NCI-H2227 treated with DMSO at 0.1 percent for 48 hours (cell line): ENCODE measurements at places on chromosomes 6 and 20.

DNA sequence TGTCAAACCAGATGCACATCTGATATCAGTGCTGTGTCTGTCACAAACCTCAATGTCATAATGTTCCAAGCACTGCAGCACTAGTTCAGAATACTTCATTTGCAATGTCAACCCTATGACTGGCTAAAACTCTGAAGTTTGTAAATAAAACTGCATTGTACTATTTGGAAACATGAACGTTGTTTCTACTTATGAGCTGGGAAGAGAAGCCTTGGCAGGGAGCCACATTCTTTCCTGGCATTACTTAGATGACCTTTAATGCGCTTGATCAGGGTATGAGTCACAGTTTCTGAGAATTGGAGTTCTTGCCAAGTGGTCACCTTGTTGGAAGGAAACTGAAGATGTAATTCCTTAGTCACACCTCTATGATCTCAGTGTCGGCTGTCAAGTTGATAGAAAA lies 664.8 kb upstream of the MMS22L start:
- DNase-seq: peak; percentile 31

GRCh38 chr6:158560836-158561320 lies 987 bp downstream of the TMEM181 start:
- DNase-seq: no peak

DNA sequence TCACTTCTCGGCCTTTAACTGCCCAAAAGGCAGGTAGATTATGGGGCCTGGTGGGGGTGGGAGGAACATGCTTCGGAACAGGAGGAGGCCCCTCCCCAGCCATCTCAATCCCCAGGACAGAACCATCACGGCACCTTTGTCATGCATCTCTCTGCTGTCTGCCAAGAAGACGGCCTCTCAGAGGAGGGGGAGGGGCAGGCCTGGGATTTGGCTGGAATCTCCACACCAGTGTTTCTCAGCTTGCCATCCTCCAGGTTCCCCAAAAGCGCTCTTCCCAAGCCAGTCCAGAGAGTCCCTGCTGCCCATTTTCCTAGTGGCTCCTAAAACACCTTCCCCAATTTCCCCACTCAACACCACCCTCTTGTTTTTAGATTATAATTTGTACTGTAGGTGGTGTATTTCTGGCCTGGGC lies 2.5 kb upstream of the POU5F1 start:
- DNase-seq: no peak

GRCh38 chr20:38835792-38836191 lies 30.3 kb downstream of the PPP1R16B start:
- no peak for DNase-seq

GRCh38 chr6:46963039-46963438 lies 41.3 kb upstream of the ADGRF5 start:
- no peak for DNase-seq

DNA sequence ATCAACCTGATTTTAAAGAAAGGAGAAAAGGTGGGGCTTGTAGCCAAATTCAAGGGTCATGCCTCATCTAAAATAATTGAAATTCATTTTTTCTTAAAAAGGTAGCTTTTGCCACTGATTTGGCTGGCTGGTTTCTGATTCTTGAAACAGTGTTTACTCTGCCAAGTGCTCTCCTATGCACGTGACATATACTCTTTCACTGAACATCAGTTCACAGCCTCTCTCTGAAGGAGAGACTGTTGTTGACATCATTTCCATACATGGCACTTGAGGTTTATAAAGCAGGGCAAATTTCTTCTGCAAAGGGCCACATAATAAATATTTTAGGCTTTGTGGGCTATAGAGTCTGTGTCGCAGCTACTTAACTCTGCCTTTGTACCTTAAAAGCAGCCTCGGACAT lies 40.4 kb upstream of the DOK5 start:
- no peak for DNase-seq

DNA sequence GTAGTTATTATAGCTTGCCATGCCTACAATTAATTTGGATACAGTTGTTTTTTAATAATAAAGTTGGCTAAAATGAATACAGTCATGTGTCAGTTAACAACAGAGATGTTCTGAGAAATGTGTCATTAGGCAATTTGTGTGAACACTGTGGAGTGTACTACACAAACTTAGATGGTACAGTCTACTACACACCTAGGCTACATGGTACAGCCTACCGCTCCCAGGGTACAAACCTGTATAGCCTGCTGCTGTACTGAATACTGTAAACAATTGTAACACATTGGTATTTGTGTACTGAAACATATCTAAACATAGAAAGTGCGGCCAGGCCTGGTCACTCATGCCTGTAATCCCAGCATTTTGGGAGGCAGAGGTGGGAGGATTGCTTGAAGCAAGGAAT lies 50.2 kb downstream of the MYLIP start:
- no peak for DNase-seq

- DNase-seq: no peak
These were observed 2.3 kb upstream of the NTSR1 start for GRCh38 chr20:62706344-62706743.

- peak; percentile 92 for DNase-seq
These were observed 62.2 kb upstream of the CLDN20 start for GRCh38 chr6:155201461-155202226.

GRCh38 chr6:149405823-149406765 lies 6.0 kb downstream of the SUMO4 start:
- DNase-seq: no peak

DNA sequence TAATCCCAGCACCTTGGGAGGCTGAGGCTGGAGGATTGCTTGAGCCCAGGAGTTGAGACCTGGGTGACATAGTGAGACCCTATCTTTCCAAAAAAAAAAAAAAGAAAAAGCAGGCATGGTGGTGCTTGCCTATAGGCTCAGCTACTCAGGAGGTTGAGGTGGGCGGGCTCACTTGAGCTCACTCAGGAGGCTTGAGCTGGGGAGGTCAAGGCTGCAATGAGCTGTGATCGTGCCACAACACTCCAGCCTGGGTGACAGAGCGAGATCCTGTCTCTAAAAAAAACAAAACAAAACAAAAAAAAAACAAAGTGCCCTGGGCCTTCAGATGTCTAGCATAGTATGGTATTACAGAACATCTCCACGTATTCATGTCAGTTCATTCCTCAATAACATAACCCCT lies 42.9 kb downstream of the ZFAND3 start:
- no peak for DNase-seq
